ENCODE measurements at places on chromosomes 5 and 9.

GRCh38 chr5:54719384-54720283, 202.1 kb downstream of the SNX18 start:
- DNase-seq: no peak

- DNase-seq: no peak
Measured at GRCh38 chr9:36499174-36499890, 73.4 kb upstream of the MELK start.

DNA sequence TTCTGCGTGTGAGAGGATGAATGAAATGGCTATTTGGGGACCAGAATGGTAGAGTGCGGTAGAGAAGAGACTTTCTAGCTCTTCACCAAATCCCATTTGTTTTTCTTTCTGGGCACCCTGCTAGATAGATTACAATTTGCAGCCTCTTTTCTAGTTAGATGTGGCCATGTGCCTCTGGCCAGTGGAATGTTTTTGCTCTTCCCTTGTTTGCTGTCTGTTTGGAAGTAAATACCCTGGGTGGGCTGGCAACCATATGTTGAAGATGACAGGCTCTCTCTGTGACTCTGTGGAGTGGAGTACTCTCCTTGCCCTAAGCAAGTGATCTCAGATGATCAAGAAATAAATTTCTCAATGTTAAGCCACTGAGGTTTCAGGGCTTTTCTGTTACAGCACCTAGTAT, 12.9 kb downstream of the GNG10 start:
- no peak for DNase-seq

- no peak for DNase-seq
Measured at GRCh38 chr5:98564836-98565235, 208.6 kb upstream of the RGMB start.

DNA sequence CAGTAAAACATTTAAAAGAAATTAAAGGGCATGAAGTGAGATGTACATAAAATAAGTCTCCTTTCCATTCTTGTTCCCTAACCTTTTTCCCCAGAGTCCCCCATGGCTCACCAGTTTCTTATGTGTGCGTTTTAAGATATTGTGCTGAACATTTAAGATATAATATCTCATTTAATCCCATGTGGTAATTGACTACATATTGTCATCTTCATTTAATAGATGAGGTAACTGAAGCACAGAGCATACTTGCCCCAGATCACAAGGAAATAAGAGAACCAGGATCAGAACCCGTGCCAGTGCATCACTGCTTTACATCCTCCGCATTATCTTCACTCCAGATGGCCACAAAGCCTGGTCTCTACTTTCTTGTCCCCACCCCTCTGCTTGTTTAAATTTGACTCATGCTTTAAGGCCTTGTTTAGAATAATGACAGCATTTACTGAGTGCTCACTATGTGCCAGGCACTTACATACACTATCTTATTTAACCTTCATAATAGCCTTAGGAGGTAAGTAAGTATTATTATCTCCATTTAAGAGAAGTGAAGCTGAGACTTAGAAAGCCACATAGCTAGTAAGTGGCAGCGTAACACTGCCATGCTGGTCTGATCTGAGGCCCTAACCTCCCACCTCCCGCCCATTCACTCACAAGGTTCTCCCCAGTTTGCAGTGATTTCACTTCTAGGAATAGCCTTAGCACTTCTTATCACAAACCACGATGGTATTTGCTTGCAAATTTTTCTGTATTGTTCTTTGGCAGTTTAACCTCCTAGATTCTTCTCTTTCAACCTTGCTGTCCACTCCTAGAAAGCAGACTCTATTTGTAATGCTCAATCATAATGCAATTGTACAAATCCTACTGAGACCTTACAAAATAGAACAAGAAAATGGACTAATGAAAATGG, 78.4 kb upstream of the IL6ST start:
- DNase-seq: no peak

GRCh38 chr5:141823056-141823455, 55.2 kb downstream of the PCDH1 start:
- no peak for DNase-seq

- no peak for DNase-seq
Measured at GRCh38 chr9:135410421-135410820, 69.2 kb upstream of the PPP1R26 start.

DNA sequence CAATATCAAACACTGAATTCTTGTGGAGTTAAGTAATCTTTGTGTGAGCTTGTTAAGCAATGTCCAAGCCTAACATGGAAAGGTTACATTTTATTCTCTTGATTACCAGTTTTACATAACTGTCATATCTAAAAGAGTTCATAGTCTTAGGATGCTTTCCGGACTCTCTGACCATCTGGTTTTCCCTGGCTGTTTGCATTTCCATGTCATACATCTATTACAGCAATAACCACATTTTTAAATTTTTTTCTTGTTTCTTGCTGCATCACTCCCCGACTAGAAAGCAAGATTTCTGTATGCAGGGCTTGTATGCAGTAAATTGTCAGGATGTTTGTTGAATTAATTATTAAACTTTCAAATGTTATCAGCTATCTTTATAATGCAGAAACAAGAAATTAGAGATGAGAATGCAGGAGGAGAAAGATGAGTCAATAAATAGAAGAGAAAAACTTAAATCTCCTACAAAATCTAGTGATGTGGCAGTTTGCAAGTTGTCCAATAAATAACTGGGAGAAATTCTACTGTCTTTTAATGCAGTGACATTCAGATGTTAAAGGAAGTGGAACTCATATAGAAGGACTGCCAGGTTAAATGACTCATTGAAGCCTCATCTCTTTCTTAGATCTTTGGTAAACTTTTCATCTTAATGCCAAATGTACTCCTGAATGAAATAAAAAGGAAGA, 179.6 kb upstream of the SGCD start:
- DNase-seq: no peak

- DNase-seq: no peak
Measured at GRCh38 chr9:121372239-121373010, 2.4 kb upstream of the STOM start.

DNA sequence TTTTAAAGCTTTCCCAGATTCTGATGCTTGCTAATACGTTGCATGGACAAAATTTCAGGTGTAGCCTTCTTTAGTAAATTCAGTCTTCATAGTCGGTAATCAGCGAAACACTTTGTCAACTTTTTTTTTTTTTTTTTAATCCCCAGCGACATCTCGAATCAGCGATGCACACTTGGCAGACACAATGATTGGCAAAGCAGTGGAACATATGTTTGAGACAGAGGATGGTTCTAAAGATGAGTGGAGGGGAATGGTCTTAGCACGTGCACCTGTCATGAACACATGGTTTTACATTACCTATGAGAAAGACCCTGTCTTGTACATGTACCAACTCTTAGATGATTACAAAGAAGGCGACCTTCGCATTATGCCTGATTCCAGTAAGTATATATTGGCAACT, 66.8 kb upstream of the NXNL2 start:
- no peak for DNase-seq

- DNase-seq: no peak
Measured at GRCh38 chr5:175861337-175862130, 9.8 kb upstream of the CPLX2 start.

DNA sequence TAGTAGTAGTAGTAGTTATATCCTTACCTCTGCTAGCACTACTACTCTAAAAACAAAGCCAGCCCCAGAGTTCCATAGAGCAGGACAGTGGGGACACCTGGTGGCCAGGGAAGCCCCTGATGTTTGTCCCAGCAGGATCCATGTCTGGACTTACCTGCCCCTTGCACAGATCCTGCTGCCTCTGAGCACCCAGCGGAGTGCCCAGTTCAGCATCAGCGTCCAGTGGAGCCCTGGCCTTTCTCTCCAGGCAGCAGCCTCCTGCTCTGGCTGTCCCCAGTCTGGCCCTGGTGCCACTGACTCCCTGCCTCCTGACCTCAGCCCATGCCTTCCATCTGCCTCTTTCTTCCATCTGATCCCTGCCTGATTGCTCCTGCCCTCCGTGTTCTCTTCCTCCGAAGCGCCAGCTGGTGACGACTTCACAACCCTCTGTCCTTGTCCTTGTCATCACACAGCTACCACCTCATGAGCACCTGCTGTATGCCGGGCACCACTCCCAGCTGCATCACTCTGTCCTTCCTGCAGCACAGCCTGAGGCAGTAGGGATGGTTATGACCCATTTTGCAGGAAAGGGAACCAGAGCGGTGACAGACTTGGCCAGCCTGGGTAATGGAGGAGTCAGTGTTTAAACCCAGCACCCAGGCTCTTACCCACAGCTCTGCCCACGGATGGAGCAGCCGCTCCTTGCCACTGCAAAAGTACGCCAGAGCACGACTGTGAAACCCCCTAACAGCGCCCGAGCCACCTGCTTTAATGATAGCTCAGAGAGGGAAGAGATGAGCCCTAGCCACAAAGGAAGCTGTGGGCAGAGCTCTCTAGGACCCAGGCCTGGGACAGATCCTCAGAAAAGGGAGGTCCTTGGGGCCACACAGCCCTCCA, 11.5 kb downstream of the SARDH start:
- DNase-seq: peak; percentile 51

DNA sequence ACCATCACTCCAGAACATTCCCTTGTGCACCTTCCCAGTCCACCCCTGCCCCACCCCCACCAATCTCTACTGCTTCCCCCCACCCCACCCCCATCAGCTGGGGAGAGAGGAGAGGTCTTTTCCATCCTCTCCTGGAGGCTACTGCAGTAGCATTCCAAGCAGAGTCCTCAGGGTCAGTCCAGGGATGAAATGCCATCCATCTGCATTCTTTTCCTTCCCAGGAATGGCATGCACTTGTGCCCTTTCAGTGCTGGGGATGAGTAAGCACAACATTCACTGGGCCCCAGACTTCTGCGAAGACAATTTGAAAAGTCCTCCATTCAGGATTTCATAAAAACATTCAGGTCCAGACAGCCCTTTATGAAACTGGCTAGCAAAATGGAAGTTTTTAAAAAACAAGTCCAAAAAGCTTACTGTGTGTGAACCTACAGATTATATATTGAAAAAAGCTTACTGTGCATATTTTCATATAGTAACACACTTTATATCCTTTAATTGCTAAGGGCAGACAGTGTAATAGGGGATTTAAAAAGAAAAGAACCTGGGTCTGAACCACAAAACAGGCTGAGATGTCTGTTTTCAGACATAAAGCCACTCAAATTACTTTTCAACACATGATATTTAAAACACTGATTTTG, 50.0 kb upstream of the GOLPH3 start:
- no peak for DNase-seq

- DNase-seq: no peak
Measured at GRCh38 chr9:135526089-135526729, 5.0 kb downstream of the LCN1 start.

DNA sequence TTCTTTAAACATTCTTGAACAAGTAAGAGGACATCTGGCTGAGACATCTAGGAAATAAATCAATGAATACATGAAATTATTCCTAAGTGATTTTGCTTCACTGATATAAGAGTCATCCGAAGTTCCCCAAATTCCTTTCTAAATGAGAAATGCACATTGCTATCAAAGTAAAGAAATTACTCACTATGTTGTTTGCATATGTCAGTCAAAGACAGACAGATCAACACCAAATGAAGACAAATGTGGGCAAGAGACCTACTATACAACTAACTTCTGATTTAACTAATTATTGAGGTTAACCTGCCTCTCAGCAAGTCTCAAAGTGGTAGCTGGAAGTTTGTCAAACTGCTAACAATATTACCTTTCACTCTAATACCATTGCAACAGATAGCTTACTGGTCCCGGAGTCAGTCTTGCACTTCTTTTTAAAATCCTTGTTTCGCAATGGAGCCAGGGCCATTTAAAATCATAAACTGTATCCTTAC, 13.2 kb downstream of the TUT7 start:
- no peak for DNase-seq

- no peak for DNase-seq
Measured at GRCh38 chr5:152285764-152286163, 119.3 kb downstream of the NMUR2 start.

GRCh38 chr5:142143878-142144277, 35.3 kb downstream of the NDFIP1 start:
- peak; percentile 35 for DNase-seq

Data from Jurkat, Clone E6-1 (cell line).